Right lung (tissue), 10 donors: ENCODE measurements at places on chromosomes 11 and 22.
A peak's percentile ranks its signal among the peaks of the same experiment; 100 is the strongest.

DNA sequence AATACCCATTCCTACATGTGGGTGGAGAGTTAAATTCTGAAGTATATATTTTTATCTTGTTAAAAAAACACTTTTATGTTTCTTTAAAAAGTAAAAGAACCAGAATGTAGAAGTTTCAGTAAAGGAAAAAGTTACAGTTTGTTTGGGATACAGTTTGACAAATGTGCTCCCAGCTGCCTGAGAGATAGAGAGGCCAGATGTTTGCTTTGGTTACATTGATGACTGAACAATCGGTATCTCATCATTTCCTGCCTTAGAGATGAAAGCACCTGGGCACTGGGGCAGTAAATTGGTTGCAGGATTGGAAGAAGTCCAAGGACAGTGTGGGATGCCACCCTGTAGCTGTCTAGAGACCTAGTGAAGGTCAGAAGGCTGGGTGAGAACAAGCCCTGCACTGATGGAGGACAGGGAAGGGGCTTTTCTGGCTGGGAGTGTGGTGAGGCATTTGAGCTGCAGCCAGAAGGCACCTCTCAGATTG is 16.6 kb downstream of the MED15 start:
- no peak for DNase-seq

DNA sequence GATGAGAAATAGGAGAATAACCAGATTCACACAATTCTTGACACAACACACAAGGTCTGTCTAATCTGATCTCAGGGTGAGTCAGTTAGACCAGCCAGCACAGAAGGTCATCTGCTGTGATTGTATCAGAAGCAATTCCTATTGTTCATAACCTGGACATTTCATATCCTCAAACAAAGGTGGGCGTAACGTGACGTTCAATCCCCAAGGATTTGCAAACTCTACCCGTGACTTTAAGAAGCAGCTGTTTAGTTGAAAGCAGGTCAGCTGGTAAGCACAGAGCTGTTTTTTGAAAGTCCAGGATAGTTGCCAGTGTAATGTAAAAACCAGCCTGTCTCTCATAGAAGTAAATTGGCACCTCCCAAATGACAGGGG is 385.1 kb downstream of the DCDC1 start:
- no peak for DNase-seq

GRCh38 chr11:107665018-107665417 is 46.8 kb downstream of the SLN start:
- DNase-seq: no peak

DNA sequence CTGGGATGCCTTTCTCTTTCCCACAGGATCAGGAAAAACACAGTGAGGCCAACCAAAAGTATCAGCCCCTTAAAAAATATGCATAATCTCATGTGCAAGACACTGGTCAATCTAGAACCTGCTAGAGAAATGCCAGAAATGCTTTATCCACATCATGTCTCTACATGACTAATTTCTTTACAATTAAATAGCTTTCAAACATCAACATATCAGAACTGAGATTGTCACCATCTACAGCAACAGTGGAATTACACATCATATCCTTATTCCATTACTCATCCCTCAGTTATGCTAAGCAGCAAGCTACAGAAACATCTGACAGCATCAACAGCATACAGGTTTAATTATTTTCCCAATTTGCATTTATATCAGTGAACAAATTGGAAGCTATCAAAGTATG is 78.8 kb downstream of the DDIAS start:
- no peak for DNase-seq

GRCh38 chr22:35627267-35628041 is 10.3 kb upstream of the MB start:
- peak; percentile 75 for DNase-seq

DNA sequence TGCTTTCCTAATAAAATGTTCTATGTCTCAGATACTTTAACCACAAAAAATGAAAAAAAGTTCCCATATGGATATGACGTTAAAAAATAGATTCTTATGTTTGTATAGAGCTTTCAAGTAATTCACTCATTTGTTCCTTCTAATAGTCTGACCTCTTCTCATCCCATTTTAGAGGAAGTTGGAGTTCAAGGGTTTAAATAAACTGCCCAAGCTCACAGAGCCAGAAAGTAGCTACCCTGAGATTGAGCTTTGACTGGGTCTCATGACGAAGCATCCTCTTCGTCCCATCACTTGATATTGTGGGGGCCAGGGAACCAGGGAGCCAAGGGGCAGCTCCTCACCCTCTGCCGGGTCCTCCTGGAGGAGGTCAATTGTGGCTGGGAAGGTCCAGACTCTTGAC is 116.3 kb downstream of the CCDC81 start:
- no peak for DNase-seq

- DNase-seq: no peak
These were observed 3.4 kb downstream of the PTGDR2 start for GRCh38 chr11:60852117-60852981.

GRCh38 chr11:68690671-68691401 is 6.5 kb downstream of the GAL start:
- no peak for DNase-seq

- DNase-seq: no peak
These were observed 18.9 kb downstream of the BCR start for GRCh38 chr22:23199159-23199558.

DNA sequence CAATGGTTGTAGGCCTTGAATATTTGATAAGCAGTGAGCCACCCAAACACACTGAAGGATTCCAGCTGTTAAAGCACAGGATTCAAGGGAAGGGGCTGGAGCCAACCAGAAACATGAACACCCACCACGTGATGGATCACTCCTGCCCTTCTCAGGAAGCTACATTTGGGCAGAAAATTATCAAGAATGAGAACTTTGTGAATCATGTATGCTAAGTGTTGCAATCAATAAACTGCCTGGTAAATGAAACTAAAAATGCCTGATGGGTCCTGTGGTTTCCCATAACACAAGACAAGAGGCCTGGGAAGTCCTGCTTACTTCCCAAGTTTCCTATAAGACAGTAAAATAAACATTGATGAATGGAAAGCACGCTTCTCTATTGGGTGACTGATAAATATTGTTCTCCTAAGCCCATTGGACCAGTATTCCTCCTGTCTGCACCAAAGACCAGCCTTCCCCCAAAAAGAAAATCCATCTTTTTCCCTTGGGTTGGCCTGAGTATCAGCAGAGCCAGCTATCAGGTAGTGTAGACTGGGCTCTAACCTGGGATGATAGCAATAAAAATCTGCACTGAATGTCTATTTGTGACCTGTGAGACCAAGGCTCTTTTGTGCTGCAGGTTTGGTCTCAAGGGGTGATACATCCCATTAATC is 98.4 kb downstream of the CCDC83 start:
- no peak for DNase-seq

- no peak for DNase-seq
These were observed 47.4 kb upstream of the EHF start for GRCh38 chr11:34573537-34573936.

- DNase-seq: no peak
These were observed 253.4 kb downstream of the FAM76B start for GRCh38 chr11:95536047-95536690.

- no peak for DNase-seq
These were observed 20.2 kb upstream of the ACR start for GRCh38 chr22:50717709-50718351.

GRCh38 chr22:17912945-17913721 is 111.2 kb downstream of the MICAL3 start:
- no peak for DNase-seq

DNA sequence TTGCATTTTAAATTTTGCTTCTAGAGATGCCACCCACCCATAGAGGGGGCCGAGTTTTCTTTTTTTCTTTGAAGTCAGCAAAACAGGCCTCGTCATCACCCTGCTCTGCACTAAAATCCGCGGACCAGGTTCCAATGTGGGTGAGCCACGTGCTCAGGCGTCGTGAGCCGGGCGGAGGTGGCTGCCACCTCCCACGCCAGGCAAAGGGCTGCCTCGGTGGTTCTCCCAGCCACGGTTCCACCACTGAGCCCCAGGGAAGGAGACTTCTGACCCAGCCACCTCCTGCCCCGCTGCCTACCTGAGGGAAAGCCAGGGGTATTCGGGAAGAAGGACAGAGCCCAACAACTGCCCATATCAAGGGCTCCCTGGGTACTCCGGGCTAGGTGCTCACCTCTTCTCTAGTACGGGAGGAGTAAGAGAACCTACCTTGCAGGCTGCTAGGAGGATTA is 45.3 kb downstream of the MN1 start:
- no peak for DNase-seq

GRCh38 chr11:130581646-130582045 is 133.2 kb downstream of the ADAMTS15 start:
- DNase-seq: no peak

- no peak for DNase-seq
These were observed 470.9 kb downstream of the ETS1 start for GRCh38 chr11:128116447-128116846.

- no peak for DNase-seq
These were observed 22.2 kb downstream of the CASP5 start for GRCh38 chr11:105000797-105001196.

- no peak for DNase-seq
These were observed 2.8 kb downstream of the ZFPL1 start for GRCh38 chr11:65086809-65087208.

DNA sequence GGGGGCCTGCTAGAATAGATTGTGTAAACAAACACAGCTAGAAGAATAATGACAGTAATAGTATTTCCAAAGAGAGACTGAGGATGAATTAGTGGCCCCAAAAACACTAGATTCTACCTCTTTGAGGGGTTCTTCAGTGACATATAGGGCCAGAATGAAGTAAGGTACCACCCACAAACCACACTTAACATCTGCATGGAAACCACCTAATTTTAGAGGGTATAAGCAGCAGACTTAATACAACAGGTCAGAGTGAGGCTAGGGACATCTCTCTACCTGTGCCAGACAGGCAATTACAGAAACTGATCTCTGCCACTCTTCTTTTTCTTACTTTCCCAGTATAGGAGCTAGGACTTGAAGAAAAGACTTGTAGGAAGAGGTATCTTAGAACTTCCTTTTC is 20.1 kb downstream of the ELP4 start:
- no peak for DNase-seq

DNA sequence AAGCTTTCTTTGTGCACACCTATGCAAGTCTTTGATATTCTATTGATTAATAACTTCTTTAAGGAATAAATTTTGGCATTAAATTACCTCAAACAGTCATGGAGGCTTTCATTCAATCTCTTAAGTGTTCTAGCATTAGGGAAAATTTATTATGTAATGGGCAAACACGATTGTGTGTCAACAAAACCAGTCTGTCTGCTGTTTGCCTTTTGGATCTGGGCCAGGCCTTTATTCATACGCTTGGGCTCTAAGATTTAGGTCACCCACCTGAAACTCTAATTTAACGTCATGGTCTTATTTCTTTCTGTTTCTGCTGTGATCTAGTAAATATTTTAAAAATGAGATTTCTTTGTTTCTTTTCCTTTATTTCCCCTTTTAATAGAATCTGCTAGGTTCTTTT is 1270.6 kb downstream of the LRRC4C start:
- no peak for DNase-seq

DNA sequence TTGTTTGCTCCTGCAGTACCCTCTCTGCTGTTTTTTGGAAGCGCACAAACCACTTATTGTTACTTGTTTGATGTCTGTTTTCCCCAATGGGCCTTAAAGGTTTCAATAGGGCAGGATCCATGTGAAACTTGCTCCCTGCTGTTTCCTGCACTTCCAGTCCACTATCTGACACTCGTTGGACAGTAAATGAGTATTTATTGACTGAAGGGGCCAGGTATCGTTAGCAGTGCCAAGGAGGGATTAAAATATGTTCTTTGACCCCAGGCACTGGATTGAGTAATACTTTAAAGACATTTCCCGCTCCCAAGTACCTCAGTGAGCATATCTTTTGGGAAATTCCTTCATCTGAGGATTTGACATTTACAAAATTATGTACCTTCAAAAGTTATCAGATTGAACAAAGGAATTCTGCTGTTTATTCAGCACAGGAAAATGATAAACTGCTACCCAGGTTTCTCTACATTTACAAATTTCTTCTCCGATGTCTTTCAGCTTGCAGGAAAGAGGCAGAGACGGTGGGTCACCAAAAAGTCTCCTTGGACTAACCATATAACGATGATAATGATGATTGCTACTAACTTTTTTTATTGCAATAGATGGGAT is 23.3 kb upstream of the OR9Q2 start:
- DNase-seq: no peak

DNA sequence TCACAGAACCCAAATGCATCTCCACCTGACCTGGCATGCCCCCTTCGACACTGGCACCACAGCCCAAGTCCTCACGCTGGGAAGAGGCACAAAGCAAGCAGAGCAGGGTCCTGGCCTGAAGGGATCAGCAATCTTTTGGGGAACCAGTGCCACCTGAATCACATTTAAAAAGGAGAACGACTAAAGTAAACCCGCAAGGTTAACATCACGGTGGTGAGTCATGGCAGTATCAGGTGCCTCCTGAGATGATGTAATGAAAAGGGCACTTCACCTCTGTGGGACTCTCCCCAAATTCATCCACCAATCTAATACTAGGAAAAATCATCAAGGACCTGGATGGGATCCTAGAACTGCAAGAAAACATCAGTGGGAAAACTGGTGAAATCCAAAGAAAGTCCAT is 44.9 kb downstream of the PACSIN2 start:
- no peak for DNase-seq

DNA sequence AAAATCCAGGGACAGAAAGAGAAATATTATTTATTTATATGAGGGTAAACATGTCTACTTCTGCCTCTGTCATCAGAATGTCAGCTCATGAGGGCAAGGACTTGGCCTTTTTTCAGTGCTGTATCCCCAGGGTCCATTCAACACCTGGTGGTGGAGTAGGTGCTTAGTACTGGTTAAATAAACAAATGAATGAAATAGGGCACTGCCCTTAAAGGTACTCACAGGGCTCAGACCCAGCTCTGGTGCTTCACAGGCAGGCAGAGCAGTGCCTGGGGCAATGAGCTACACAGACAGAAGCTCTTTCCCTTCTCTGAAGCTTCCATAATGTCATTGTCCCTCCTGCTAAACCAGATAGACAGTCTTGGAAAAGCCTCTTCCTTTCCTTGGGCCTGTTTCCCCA is 30.9 kb downstream of the P4HA3 start:
- no peak for DNase-seq

GRCh38 chr11:120618399-120618798 is 106.9 kb downstream of the GRIK4 start:
- no peak for DNase-seq

- DNase-seq: no peak
These were observed 32.9 kb downstream of the C11orf71 start for GRCh38 chr11:114367244-114367957.

DNA sequence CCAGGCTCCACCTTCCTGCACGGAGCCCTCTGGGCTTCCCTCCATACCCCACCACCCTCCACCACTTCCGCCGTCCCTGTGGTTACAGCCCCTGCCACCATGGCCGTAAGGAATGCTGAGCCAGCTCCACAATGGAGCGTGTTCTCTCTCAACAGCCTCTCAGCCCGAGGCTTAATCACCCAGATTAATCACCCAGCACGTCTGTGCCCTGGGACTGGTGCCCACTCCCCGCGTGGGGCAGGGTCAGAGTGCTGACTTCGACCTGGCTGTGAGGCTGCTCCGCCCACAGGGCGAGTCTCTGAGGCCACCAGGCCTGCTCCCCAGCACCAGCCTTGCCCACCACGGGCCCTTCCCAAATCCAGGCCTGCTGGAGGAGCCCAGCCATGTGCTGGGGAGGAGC is 4.0 kb upstream of the TH start:
- DNase-seq: no peak

GRCh38 chr11:1638344-1638743 is 8.8 kb downstream of the KRTAP5-5 start:
- no peak for DNase-seq
